ENCODE measurements at places on chromosomes 2 and 18. TPM values are rescaled to one million over a fixed set of nuclear protein-coding genes. Genes with fewer than 3 reads are reported as not detected.
A peak's percentile ranks its signal among the peaks of the same experiment; 100 is the strongest.

RSAD2 gene
- total RNA-seq = 2.6 TPM

DNA sequence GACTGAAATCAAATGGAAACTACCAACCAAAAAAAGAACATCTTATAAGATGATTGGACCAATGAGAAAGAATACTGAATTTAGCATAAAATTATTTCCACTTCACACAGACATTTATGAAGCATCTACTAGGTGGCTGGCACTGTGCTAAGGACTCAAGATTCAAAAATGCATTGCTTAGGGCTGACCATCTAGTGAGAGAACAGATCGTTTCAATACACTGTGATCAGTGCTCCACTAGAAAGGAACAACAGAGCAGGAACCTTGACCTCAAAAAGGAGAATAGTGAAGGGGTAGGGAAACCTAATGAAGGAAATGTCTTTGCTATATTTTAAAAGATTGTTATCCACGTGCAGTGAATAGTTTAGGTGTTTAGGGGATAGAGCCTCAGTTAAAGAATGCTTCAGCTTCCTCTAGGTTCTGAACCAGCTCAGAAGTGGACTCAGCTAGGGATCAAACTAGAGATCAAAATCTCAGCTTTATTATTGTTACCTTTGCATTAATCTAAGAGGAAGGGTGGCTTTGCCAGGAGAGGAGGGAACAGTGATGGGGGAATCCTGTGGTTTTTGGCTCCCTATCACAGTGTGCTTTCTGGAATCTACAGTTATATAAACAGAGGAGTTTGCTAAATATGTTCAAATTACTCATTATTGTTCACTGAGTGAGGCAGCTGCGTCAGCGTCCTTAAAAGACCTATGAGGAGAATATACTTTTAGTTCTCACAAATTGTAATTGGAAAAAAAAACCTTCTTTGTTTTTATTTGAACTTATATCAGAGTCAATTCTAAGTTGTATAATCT, 16.2 kb upstream of the BBS5 start:
- DNase-seq = peak; percentile 42

- no peak for DNase-seq
These were observed 30.2 kb upstream of the FAM124B start for GRCh38 chr2:224432003-224432579.

VSNL1 gene
- total RNA-seq = 20.6 TPM

GAREM1 gene
- total RNA-seq = 14.0 TPM

GRCh38 chr2:51624995-51625394, 593.1 kb upstream of the NRXN1 start:
- DNase-seq = no peak

DNA sequence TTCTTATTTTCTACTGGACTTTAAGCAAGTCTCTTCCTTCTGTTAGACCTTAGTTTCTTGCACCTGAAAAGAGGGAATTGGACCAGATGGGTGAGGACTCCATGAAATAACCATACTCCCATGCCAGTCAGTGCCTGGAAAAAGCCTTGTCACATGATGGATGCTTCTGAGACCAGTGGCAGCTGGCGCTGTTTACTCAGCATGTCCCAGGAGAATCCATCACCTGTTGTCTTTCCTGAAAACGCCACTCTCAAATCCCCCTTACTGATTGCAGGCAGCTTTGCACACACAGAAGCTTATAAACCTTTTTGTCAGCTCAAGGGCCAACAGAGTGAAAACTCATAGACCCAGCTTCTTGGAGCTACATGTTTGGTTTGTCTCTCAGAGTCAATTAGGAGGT, 117.6 kb downstream of the POLE4 start:
- DNase-seq = peak; percentile 89

GRCh38 chr2:106953236-106953635, 67.3 kb upstream of the ST6GAL2 start:
- no peak for DNase-seq

DNA sequence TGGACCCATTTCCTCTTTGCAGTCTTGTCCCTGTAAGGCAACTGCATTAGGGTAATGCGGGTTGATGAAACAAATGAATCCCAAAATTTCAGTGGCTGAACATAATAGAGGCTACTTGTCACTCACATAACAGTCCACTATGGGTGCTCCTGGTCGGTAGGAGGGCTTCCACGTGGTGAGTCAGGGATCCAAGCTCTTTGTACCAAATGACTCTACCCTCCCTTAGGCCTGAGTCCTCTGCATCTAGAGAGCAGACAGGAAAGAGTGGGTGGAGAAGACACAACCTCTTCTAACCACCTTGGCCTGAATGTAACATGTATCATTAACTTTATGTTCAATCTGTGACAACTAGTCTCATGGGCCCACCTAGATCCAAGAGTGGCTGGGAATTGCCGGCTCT, 86.2 kb upstream of the HAAO start:
- no peak for DNase-seq

- peak; percentile 6 for DNase-seq
These were observed 414.2 kb upstream of the CHAC2 start for GRCh38 chr2:53353135-53354114.

DNA sequence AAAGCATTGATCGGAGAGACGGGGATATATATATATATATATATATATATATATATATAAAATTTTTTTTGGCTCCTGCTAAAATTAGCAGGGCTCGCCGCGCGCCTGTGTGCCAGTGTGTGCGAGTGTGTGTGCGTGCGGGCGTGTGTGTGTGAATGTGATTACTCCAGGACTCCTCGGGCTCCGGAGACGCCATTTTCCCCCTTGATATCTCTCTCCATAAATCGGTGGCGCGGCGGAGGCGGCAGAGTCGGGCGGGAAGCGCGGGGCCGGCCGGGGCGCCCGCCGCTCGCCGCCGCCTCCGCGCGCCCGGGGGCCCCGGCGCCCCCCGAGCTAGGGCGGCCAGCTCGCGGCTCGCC, 795 bp upstream of the SETBP1 start:
- DNase-seq = peak; percentile 84

DNA sequence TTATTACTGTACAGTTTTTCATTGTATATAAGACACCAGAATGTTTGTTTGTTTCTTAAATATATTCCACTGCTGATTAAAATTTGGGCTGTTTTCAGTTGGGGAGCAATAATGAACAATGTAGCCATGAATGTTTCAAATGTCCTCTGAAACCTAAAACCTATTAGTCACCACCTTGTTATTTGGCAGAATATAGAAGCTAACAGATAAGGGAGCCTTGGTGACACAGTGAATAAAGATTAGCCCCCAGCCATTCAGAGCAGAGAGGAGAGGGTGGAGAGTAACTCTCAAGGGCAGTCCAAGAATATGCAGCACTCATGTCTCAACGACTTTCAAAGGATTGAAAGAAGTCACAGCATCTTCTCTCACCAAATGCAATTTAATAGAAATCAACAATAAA, 43.1 kb upstream of the ATP8B1 start:
- no peak for DNase-seq

ALLC gene
- total RNA-seq = not detected

GRCh38 chr2:59998324-59998723, 555.1 kb downstream of the BCL11A start:
- DNase-seq = no peak

GRCh38 chr18:12768625-12769024, 65.8 kb downstream of the PSMG2 start:
- DNase-seq = no peak

LRRC30 gene
- total RNA-seq = 2.7 TPM

DNA sequence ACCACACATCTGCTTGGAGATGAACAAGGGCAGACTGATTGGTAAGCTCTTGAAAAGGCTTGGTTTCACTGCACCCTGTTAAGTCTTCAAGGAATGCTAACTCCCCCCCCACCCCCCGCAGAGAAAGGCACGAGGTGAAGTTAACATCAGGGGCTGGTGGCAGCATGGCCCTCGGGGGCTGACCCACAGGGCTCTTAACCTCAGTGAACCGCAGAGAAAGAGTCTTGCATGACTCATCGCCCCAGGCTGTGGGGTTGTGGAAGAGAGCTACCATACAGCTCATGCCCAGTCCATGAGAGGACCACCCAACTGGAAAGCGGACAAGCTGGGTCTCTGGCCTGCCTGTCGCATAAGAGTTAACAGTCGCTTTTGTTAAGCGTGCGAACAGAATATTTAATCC, 10.6 kb upstream of the CEP68 start:
- no peak for DNase-seq

GRCh38 chr18:9362869-9363268, 28.3 kb downstream of the TWSG1 start:
- peak; percentile 35 for DNase-seq

GFPT1 gene
- total RNA-seq = 60.1 TPM

DNA sequence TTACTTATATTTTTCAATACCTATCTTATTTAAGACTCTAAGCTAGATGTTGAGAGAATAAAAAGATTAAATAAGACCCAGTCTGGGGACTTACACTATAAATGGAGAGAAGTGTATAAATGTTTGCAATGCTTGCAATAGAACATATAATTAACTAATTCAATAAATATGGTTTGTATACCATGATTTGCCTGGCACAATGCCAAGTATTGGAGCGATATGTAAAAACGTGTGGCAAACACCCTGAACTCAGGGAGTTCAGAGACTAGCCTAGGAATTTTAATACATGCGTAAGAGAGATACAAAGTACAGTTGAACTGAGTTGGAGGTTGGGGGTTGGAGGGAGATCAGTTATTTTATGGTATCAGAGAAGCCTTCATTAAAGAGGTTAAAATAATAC, 251.8 kb upstream of the DDX18 start:
- no peak for DNase-seq

EVA1A gene
- total RNA-seq = 9.7 TPM

DNA sequence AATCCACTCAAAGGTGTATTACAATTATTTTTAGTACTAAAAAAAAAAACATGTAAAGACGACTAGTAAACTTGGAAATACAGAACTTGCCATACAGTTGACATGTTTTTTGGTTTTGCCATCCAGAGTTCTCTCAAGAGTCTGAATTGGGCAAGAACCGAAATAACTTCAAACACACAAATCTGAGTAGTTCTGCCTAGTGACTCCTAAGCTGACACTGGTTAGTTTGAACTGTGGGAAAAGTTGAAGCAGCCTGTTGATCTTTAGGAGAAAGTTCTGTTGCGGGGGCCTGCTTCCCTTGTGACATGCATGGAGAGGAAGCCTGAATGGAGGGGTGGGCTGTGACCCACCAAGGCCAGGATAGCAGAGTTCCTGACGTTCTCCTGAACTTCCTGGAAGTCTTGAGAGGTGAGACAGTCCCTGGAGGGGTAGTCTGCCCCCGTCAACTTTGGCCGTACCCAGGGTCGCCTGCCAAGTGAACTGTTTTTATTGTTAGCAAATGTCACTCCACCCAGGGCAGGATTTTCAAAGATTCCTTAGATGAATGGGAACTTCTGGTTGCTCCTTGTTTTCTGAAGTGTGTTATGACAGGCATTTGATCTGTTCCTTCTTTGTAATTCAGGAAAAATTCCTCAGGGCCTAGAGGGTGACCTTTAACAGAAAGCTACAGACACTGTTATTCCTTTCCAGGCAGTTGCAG, 85.6 kb upstream of the SPTBN1 start:
- peak; percentile 20 for DNase-seq

GRCh38 chr2:101736861-101737291, 39.4 kb downstream of the MAP4K4 start:
- DNase-seq = no peak

DNA sequence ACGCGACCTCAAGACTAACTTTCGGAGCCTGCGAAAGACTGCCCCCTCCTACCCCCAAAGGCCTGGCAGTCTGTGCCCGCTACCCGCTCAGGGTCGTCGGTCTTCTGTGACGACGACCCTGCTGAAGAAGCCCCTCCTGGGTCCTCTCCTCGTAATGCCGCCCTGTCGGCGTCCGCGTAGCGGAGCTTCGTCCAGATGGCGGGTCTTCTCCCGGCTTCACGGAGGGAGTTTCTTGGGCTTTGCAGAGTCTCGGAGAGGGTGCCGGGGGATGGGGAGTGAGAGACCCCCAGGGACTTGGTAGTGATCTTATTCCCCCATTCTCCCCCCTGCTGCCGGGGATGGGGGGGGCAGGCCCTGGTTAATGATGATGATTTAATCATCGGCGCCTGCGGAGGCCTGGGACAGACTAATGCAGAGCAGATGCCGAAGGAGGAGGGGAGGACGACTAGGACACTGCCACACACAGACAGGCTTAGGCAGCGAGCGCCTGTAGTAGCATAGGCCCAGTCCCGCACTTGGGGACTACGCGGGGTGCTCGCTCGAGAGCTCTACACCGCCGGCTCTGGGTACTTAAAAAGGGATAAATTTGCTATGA, 528 bp upstream of the PCGF1 start:
- DNase-seq = peak; percentile 61

DNA sequence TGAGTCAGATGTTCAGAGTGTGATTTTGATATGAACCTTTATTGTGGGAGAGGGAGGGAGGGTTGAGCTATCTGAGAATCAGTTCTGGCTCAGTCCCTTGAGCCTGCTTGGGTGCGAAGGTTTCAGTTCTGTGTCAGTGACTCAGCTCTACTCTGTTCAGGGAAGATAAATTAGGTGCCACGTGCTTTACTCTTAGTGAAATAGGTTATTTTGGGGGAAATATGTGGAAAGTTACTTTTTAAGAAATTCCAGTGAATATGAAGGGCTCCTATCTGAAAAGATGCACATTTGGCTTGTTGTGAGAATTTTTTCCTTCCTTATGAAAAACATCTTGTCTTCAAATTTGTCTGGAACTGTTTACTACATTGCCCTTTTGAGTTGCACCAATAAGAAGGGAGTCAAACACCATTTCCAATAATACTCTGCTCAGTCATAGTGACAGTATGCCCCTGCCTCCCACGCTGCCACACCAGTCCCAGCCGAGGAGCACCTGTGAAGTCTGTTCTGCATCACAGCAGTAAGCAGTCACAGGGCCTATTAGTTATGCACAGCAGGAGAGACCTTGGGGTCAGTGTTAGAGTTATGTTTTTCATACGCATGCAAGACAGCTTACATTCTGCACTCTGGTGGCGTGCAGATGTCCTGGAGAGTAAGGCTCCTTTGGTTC, 32.8 kb upstream of the DNAH7 start:
- no peak for DNase-seq

DNA sequence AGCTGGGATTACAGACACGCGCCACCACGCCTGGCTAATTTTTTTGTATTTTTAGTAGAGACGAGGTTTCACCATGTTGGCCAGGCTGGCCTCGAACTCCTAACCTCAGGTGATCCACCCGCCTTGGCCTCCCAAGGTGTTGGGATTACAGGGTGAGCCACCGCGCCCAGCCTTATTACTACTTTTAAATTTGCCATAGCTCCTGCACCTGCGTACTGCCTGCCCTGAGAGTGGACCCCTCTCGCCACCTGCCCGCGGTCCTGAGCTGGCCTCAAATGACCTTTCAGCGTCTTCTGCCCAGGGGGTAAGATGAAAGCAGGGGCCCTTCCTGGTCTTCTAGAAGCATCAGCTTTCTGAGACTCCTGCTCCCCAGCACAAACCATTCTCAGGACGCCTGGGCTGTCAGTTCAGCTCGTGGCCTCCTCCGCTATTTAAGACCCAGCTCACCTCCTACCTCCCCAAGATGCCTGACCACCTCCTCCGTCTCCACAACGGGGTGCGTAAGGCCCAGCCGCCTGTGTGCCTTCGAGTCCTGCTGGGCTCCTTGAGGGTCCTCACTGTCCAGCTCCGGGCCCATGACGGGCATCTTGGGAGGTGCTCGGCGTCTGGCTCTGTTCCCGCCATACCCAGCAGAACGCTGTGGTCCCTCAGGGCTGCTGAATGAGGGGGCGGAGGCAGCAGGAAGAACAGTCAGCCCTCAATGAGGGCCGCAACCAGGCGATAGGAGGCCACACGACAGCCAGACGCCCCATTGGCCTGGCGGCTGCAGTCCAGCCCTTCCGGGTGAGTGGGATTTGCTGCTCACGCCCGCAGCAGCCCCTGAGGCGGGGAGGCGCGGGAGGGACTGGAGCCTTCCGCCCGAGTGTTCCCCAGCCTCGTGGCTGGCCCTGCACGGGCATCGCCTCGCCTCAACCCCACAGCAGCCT, 266.6 kb downstream of the TFCP2L1 start:
- DNase-seq = peak; percentile 72

IFIH1 gene
- 7.0 TPM for total RNA-seq
